Left lung (tissue), 14 donors: ENCODE measurements at places on chromosomes 3 and 15. TPM values are rescaled to one million over a fixed set of nuclear protein-coding genes. Genes with fewer than 3 reads are reported as not detected.
A peak's percentile ranks its signal among the peaks of the same experiment; 100 is the strongest.

DNA sequence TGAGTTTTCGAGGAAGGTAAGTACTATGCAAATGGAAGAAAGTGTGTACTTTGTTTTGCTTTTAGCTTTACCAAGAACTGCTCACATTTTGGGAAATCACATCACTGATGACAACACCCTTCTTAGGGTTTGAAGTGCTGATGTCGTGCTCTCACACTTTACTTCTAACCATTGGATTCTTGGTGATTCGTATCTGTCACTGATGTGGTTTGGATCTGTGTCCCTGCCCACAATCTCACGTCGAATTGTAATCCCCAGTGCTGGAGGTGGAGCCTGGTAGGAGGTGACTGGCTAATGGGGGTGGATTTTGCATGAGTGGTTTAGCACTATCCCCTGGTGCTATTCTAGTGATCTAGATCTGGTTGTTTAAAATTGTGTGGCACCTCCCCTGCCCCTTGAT, 75.4 kb upstream of the RGMA start:
- no peak overlapping the region for H3K4me3 ChIP-seq
- no peak overlapping the region for H3K27ac ChIP-seq
- H3K4me1 ChIP-seq, result no peaks in the 10 kb centered on the region
- no peak for DNase-seq
- no peaks in the 10 kb centered on the region for H3K36me3 ChIP-seq
- H3K27me3 ChIP-seq, result peaks cover 26% of the 10 kb centered on the region

DNA sequence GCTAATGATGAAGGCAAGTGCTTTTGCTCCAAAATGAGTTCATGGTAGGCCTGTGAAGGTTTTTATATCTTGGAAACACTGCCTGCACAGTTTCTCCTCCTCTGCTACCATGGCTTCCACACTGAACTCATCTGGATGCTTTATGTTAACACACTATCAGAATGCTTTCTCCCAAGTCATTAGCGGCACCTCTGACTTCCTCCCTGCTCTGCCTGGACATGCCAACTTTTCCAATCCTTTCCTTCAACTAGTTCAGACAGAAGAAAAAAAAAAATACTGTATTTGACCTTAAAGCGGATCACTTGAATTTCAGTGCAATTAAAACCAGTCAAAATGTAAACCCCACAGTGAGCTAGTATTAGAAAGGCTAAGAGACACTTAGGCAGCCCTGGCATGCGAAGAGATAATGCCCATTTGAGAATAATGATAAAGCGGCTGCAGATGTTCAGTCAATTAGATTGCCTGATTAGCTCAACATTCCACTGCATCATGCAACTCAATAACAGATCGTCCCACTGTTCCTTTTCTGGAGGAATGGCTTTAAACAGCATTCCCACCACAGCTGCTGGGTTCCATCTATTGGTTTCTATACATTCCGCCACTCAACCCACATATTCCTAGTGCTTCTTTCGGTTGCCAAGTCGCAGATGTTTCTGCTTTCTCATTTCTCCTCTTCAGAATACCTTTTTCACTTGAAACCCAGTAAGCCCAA, 51.7 kb downstream of the CNTN3 start:
- H3K36me3 ChIP-seq, result no peaks in the 10 kb centered on the region
- no peaks in the 10 kb centered on the region for H3K27me3 ChIP-seq
- no peaks in the 10 kb centered on the region for H3K4me1 ChIP-seq
- DNase-seq, result peak; percentile 53
- no peak overlapping the region for H3K27ac ChIP-seq

DNA sequence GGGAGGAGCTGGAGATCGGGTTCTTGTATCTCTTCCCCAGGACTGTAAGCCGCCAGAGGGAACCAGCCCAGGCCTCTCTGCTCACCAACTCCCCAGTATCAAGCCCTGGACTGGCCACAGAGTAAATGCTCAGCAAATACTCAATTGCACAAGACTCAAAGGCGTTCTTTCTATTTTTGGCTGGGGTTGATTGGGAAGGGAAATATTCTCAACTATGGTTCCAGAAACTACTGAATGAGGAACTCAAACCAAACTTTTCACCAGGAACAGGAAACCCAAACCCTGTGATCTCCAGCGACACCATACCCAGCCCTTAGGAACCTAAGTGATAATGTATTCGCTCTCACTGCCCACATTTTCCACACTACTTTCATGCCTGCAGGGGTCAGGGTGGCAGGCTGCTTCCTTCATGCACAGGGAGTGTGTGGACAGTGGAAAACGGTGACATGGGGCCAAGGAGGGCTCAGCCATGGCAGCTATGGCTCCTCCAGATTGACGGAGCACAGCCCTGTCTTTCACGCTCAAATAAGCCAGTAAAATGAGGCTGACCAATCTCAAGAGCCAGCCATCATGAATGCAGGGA, 124.7 kb upstream of the RAD18 start:
- H3K4me1 ChIP-seq, result peaks cover 17% of the 10 kb centered on the region
- peak overlapping the region; percentile 59 for H3K27ac ChIP-seq
- H3K36me3 ChIP-seq, result no peaks in the 10 kb centered on the region
- H3K4me3 ChIP-seq, result no peak overlapping the region

LYZL4 gene
- total RNA-seq, result not detected

BTLA gene
- total RNA-seq, result 0.15 TPM

HRH1 gene
- total RNA-seq, result 6.6 TPM

BFSP2 gene
- not detected for total RNA-seq

SLC28A2 gene
- not detected for total RNA-seq

- no peak for DNase-seq
- no peaks in the 10 kb centered on the region for H3K36me3 ChIP-seq
- no peak overlapping the region for H3K4me3 ChIP-seq
- H3K4me1 ChIP-seq, result no peaks in the 10 kb centered on the region
- H3K27ac ChIP-seq, result no peak overlapping the region
- H3K27me3 ChIP-seq, result no peaks in the 10 kb centered on the region
Measured at GRCh38 chr3:139423232-139423631, 33.8 kb upstream of the COPB2 start.

GRCh38 chr15:39083213-39083612, 497.7 kb upstream of the THBS1 start:
- H3K36me3 ChIP-seq, result no peaks in the 10 kb centered on the region
- H3K4me3 ChIP-seq, result no peak overlapping the region
- no peak for DNase-seq
- H3K27me3 ChIP-seq, result no peaks in the 10 kb centered on the region

DNA sequence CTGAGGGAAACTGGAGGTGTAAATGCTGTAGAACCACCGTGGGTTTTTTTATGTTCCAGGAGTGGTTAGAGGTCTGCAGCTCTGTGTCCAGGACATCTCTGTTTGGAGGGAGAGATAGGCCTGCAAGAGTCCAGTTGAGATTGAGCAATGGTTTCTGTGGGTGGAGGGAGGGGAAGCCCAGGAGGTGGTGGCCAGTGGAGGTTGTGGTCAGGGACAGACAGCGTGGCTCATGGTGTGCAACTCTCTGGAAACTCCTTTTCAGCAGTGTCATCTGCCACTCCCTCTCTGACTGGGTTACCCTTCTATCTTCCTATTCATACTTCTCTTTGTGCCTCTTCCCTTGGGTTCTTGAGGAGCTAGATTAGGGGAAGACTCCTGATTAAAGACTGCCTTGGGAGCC, 9.6 kb downstream of the XCR1 start:
- no peaks in the 10 kb centered on the region for H3K36me3 ChIP-seq
- H3K4me1 ChIP-seq, result peaks cover 13% of the 10 kb centered on the region

C3orf33 gene
- 2.6 TPM for total RNA-seq
